ENCODE measurements at places on chromosomes 3 and 15. TPM values are rescaled to one million over a fixed set of nuclear protein-coding genes. Genes with fewer than 3 reads are reported as not detected.

- no peak for DNase-seq
Measured at GRCh38 chr15:80785335-80785734, 6.2 kb downstream of the CEMIP start.

The CADM2 gene
- polyA plus RNA-seq, result 0.52 TPM

- no peak for DNase-seq
Measured at GRCh38 chr3:16183601-16184270, 9.3 kb downstream of the GALNT15 start.

The FES gene
- polyA plus RNA-seq, result 13.1 TPM

The DOCK3 gene
- 2.1 TPM for polyA plus RNA-seq

DNA sequence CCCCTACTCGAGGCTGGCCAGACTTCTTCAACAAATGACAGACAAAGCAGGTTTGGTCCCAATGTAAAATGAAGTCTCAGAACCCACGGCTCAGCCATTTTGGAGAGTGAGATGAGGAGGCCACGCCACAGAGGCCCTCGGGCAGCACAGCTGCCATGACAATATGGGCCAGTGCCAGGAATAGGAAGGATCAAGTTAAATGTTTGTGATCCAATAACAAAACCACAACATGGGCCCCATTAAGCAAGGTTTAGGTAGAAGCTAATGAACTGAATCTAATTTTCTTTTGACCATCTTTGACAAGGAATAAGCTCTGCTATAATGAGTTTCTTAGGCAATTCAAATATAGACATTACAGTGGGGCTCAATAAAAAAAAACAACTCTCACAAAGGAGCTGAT, 52.6 kb downstream of the RFTN1 start:
- no peak for DNase-seq

DNA sequence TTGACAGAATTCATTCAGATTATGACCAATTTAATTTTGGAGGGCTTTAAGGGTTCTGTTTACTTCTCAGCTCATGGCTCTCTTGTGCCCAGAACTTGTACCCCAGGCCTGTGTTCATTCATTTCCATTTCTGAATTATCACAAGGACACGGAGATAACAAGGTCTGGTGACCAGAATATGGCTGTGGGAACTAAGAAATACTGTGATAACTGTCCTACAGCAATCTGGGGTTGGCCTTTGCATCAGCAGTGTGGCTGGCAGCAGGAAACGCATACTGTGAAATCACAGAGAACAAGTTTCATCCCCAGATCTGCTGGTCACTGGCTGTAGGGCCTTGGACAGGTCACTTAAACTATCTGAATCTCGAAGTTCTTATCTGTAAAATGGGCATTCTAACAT, 41.8 kb upstream of the TPM1 start:
- DNase-seq, result no peak

The SCAANT1 gene
- 1.0 TPM for polyA plus RNA-seq

DNA sequence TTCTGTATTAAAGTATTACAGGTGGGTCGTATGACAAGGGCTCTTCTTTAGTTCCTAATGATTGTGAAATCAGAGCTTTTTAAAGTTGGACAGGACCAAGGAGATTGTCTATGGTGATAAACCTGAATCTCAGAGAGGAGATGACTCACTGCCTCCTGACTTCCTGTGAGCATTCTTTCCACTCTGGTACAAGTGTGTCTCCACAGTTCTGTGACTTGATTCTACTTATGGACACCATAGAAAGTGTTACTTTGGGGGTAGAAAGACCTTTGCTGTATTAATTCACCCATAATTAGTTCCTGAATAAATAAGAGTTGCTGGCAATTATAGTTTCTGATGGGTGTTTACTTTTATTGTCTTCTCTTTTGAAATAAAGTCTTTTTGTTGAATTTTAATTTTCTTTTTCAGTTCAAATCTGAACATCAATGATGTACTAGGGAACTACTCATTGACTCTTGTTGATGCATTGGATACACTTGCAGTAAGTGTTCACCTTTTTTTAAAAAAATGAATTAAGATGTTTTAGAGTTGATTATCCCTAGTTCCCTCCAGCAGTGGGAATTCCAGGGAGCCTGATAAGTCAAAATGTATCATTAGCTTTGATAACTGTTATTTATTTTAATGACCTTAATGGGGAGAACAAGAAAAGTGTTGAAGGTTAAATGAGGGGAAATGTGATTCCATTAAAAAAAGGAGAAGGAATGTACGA, 7.4 kb downstream of the EDEM1 start:
- no peak for DNase-seq

GRCh38 chr3:71568207-71568606, 15.3 kb downstream of the FOXP1 start:
- DNase-seq, result no peak

GRCh38 chr3:135528413-135529015, 437.0 kb upstream of the PPP2R3A start:
- no peak for DNase-seq

DNA sequence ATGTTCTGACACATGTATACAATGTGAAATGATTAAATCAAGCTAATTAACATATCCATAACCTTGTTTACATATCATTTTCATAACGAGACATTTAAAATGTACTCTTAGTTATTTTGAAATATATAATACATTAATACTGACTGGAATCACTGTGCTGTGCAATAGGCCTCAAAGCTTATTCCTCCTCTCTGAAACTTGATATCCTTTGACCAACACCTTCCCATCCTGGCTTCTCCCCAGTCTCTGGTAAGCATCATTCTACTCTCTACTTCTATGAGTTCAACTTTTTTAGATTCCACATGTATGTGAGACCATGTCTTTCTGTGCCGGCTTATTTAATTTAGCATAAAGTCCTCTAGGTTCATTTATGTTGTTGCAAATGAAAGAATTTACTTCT, 47.1 kb upstream of the IL20RB start:
- DNase-seq, result no peak

DNA sequence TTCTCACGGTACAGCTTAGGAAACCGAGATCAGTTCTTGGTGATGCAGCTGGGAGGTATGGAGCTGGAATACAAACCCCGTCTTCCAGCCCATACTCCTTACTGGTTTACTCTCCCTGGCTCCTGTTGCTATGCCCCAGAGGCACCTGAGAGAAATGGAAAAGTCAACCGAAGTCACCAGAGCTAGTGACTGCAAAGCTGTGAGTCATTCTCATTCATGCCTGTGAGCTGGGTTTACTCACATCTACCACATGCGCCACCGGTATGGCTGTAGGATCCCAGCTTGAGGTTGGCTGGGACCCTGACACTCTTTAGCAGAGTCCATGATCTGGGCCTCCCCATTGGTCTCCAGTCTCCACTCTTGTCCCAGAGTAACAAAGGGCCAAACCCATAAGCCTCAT, 111.5 kb upstream of the ETV5 start:
- no peak for DNase-seq

DNA sequence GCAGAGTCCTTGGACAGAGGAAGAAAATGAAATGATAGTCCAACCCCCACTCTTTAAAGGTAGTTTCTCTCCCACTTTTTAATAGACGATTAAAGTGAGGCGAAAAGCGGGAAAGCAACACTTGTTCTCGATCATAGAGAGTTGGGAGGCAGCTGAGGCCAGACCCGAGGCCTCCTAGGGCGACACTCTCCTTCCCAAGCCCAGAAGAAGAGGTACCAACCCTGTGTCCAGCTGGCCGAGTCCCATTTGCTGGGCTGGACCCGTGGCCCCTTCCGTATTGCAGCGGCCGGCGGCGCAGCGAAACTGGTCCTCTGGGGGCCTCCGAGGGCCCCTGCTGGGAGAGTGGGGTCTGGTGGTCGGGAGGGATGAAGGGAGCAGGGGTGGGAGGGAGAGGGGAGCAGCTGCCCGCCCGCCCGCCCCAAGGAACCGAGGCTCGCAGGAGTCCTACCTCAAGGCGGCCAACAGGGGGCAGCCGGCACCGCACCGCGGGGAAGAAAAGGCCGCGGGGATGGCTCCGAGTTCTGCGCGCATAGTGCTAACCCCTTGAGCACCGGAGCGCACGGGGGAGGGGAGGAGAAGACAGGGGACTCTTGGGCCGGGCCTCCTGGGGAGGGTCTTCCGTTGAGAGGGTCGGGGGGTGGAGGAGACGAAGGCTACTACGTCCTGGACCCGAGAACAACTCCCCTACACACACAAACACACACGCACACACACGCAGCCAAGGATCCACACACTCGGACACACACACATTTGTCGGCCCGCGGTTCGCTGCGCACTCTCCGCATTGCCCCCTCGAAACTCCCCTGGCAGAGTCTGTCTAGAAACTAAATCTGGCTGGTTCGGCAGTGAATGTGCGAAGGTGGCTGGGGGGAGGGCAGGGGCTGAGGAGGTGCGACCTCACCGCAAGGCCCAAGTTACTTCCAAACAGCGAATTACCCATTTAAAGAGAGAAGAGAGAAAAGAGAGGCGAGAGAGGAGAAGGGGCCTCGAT, 2.0 kb downstream of the WNT5A start:
- DNase-seq, result peak; percentile 84

The MOBP gene
- 0.22 TPM for polyA plus RNA-seq

GRCh38 chr3:55882006-55882405, 394.9 kb upstream of the WNT5A start:
- no peak for DNase-seq

The CATSPER2 gene
- 11.9 TPM for polyA plus RNA-seq

DNA sequence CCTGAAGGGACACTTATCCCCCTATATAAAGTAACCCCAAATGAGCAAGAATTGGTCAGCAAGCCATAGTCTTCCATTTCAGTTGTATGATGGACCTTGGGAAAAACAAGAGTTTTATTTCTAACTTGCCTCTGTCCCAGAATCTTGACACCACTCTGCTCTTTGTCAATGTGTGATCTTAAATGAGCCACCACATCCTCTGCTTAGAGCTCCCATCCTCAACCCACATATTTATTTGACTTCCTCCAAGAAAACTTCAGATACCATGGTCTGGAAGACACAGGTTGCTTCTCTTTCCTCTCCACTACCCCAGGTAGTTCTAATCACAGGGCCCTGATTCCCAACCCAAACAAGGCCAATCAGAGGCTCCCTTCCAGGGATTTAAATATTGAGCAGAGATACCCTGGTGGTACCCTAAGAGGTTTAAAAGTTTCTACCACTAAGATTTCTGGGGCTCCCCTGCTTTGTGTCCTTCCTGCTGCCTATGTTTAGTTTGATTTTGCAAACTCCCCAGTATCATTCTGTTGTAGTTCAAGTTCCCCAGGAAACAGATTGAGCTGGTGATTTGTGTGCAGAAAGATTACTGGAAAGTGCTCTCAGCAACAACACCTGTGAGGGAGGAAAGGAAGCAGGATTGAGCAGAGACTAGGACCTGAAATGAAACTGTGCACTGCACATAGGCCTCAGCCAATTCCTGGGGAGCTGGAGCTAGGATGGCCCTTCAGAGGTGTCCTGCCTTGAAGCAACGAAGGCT, 64.3 kb downstream of the MTHFS start:
- no peak for DNase-seq

DNA sequence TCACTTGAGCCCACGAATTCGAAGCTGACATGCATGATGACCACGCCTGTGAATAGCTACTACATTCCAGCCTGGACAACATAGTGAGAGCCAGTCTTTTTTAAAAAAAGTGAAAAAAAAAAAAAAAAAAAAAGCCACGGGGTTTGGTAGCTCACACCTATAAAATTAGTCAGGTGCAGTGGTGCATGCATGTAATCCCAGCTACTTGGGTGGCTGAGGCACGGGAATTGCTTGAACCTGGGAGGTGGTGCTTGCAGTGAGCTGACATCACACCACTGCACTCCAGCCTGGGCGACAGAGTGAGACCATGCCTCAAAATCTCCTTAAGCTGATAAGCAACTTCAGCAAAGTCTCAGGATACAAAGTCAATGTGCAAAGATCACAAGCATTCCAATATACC, 44.4 kb downstream of the CSNK1G1 start:
- no peak for DNase-seq

Measured in left kidney (tissue), 8 donors.